Ovary (tissue), 10 donors: ENCODE measurements at places on chromosomes 12 and 14. TPM values are rescaled to one million over a fixed set of nuclear protein-coding genes. Genes with fewer than 3 reads are reported as not detected.

HAL gene
- 0.64 TPM for total RNA-seq

CELA1 gene
- total RNA-seq, result not detected

C3AR1 gene
- total RNA-seq, result 5.1 TPM

TAS2R8 gene
- not detected for total RNA-seq

KRT79 gene
- total RNA-seq, result not detected

POTEM gene
- total RNA-seq, result not detected

GPRC5A gene
- 30.7 TPM for total RNA-seq

SMIM41 gene
- total RNA-seq, result 1.9 TPM

ZC2HC1C gene
- 0.95 TPM for total RNA-seq

BRF1 gene
- 38.6 TPM for total RNA-seq

MAP1LC3B2 gene
- total RNA-seq, result 3.1 TPM

PIP4K2C gene
- 30.4 TPM for total RNA-seq

POTEG gene
- not detected for total RNA-seq

GRIN2B gene
- 0.13 TPM for total RNA-seq

KRT78 gene
- total RNA-seq, result not detected

CEBPE gene
- not detected for total RNA-seq

GNPTAB gene
- 10.3 TPM for total RNA-seq

C14orf132 gene
- total RNA-seq, result 5.3 TPM

CHURC1 gene
- 82.7 TPM for total RNA-seq

ADAMTS20 gene
- total RNA-seq, result not detected

ENDOU gene
- total RNA-seq, result 1.1 TPM

KRT75 gene
- not detected for total RNA-seq

GPX2 gene
- total RNA-seq, result not detected
